ENCODE measurements at places on chromosomes 13 and 19.

- no peak for DNase-seq
Observed at GRCh38 chr19:38944981-38945506, 14.3 kb downstream of the MRPS12 start.

- no peak for DNase-seq
Observed at GRCh38 chr13:20968745-20969144, 66.2 kb upstream of the XPO4 start.

GRCh38 chr13:47647001-47647400 is 354.1 kb downstream of the SUCLA2 start:
- no peak for DNase-seq

GRCh38 chr13:100045355-100045754 is 43.5 kb upstream of the PCCA start:
- DNase-seq, result no peak

DNA sequence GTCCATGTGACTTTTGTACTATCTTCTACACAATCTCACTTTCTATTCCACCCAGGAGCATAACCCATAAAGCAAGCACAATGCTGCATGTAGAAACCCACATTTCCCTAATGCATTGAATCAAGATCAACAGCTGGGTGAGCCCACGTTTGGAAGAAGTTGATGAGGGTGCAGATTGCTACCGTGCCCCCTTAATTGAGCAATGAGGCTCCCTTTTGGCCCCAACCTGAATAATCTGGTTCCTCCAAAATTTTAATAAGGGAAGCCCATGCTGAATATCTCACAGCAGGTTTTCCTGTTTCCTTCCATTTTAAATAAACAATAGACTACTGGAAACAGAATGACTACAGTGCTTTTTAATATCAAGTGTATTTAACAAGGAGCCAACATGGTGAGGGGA is 403.6 kb upstream of the SGCG start:
- no peak for DNase-seq

- no peak for DNase-seq
Observed at GRCh38 chr13:32783067-32783466, 196.8 kb downstream of the PDS5B start.

DNA sequence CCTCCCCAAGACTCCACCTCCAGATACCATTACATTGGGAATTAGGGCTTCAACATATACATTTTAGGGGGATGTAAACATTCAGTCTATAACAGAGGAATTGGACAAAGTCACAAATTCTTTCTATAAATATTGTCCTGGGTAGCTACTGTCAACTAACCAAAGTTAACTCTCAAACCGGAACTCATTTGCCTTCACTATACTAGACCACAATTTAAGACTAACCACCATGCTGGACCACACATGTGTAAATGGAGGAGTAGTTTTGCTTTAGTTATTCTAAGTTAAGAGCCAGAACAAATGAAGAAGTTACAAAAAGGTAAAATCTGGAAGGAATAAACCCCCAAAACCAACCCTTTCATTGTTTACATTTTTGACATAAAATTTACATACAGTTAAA is 222.8 kb downstream of the NDFIP2 start:
- no peak for DNase-seq

DNA sequence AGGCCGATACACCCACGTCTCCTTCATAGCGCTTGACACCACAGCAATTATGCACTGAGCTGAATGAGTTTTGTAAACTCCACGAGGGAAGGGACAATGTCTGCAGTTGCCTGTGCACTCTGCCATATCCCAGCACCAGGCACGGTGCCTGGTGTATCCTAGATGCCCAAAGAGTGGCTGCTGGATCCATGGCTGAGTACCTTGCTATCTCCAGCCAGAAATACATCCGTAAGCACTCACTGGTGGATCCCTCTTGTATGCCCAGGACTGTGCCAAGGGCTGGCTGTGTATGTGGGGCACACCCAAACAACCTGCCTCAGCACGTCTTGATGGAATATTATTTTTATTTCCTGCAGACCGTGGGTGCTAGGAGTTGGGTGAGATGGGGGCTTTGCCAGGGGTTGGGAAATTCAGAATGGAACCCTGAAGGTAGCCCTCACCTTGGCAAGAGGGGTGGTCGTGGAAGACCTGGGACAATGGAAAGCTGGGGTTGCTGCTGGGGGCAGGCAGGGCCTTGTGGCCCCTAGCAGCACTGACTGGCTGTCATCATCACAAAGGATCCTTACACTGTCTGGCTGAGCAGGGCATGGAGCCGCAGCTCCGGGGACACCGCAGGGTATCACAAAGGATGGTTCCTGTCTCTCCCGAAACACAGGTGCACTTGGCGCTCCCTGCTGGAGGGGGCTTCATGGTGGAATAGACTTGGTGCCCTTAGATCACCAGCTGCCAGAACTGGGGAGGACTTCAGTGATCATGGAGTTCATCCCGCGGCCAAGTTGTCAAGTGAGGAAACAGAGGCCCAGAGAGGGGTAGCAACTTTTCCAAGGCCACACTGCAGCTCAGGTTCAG is 131.3 kb downstream of the URI1 start:
- no peak for DNase-seq

GRCh38 chr13:84641491-84641890 is 759.2 kb upstream of the SLITRK1 start:
- no peak for DNase-seq

DNA sequence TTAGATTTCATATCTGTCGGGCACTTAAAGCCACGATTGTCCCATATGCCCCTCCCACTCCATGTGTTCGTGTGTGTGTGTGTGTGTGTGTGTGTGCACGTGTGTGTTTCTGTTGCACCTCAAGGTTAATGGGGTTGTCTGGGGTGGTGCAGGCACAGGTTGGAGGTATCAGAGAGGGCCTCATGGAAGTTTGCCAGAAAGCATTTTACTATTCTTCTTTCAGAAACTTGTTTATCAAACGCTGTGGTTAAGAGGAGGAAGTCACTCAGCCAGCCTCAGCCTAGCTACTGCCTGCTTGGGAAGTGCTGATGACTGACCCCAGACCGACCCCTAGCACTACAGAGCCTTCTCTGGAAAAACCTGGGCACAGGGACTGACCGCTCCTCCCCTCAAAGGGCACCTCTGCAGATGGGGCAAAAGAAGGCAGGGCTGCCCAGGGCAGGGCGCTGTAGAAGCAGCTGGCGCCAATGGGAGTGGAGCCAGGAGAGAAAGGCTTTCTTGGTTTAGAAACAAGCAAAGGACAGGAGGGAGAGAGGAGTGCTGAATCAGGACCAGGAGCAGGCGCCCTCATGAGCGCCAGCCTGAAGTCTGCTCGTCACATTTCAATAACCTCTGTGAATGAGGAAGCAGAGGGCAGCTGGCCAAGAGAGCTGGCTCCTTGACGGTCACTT is 3.9 kb downstream of the SIAH3 start:
- no peak for DNase-seq

DNA sequence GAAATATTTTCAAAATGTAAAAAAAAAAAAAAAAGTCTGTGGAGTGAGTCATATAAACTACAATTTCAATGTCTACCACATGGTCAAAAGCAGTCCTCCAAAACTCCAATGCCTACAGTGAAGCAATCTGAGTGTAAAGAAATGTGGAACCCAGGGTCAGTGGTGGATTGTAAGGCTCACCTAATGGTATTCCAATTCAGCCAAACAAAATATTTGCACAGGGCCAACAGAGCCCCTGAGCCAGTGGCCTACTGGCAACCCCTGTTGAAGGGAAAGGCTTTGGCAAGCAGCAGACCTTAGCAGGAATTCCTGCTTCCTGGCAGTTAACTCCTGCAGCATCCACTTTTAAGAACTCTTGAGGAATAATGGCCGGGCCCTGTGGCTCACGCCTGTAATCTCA is 3.4 kb downstream of the DNMT1 start:
- DNase-seq, result peak; percentile 77

GRCh38 chr13:49240017-49240416 is 7.7 kb upstream of the CDADC1 start:
- DNase-seq, result no peak

- no peak for DNase-seq
Observed at GRCh38 chr19:18017275-18018083, 9.5 kb downstream of the ARRDC2 start.

- peak; percentile 95 for DNase-seq
Observed at GRCh38 chr13:113187263-113187669, 21.2 kb downstream of the PCID2 start.

GRCh38 chr19:33280351-33280921 is 21.9 kb downstream of the CEBPA start:
- DNase-seq, result no peak

GRCh38 chr13:27406178-27406939 is 18.1 kb upstream of the GTF3A start:
- no peak for DNase-seq

GRCh38 chr13:23449398-23450162 is 16.1 kb upstream of the SACS start:
- no peak for DNase-seq

GRCh38 chr13:98092888-98093287 is 50.0 kb upstream of the FARP1 start:
- no peak for DNase-seq

DNA sequence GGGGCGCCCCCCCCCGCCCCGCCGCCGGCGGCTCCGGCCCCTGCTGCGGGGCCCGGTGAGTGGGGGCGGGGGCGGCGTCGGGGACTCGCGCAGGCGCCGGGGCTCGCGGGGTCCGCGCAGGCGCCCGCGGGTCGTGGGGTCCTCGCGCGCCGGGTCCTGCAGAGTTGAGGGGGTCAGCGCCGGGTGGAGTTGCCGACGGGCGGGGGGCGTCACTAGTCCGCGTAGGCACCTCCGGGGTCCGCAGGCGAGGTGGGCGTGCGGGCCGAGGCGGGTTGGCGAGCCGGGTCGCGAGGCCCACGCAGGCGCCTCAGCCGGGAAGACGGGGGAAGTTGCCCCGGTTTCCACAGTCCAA is 365 bp downstream of the PPP6R1 start:
- no peak for DNase-seq

DNA sequence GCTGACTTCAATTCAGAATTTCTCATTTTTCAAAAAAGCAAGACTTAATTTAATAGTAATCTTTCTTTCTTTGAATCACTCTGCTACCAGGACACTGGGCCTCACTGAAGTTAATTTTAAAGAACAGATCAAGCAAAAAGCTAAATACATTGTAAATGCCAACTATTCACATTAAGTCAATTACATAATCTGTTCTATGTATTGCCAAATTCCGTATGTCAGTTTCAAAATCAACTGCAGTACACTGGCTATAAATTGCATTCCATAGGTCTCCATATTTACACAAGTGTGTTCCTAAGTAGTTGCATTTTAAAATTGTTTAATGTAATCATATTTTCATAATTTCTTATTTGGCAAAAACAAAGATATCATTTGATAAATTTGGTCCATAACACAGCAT is 10.1 kb downstream of the FOXO1 start:
- DNase-seq, result no peak

GRCh38 chr13:74251778-74252519 is 117.7 kb upstream of the KLF12 start:
- DNase-seq, result no peak

- no peak for DNase-seq
Observed at GRCh38 chr19:27676877-27677276, 1536.1 kb downstream of the UQCRFS1 start.

GRCh38 chr13:71838842-71839241 is 28.2 kb downstream of the DACH1 start:
- DNase-seq, result no peak

DNA sequence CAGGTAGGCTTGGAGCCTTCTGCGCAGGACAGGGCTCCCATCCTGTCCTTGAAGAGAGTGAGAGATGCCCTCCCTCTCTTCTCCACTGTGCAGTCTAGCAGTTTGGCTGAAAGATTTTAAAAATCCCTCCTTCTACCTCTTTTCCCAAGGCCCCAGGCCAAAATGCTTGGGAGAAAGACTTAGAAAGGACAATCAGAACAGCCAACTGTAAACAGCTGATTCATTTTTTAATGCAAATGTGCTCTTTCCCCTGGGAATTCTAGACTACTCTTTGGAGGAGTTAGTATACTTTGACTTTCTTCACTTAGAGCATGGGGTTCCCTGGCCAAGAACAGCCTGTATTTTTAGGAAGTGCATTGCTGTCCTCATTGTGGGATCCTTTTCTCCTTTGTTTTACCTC is 398.9 kb downstream of the GPC6 start:
- no peak for DNase-seq

DNA sequence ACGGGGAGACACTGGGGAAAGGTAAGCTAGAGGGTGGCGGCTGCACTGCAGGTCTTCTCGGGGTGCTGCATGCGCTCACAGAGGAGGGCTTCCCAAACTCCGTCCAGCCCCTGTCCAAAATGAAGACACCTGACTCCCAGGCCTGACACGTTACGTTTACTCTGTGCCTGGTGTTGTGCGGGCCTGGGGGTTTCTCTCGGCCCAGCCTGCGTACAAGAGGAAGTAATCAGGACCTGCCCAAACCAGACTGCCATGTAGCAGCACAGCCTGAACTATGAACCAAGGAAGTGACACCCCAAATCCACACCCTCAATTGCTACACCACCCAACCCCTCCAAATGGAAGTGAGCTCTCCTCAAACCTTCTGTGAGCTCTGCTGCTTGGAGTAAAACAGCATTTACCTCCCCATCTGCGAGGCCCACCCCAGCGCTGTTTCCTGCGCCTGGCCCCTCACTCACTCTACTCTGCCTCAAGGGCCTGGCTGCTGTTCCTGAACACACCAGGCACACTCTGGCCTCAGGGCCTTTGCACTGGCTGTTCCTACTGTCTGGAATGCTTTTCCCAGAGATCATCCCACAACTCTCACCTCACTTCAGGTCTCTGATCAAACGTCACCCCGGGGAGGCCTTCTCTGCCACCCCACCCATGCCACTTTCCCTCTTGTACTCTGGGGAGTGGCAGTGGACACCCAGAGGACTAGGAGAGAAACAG is 3.0 kb downstream of the HSPBP1 start:
- no peak for DNase-seq

DNA sequence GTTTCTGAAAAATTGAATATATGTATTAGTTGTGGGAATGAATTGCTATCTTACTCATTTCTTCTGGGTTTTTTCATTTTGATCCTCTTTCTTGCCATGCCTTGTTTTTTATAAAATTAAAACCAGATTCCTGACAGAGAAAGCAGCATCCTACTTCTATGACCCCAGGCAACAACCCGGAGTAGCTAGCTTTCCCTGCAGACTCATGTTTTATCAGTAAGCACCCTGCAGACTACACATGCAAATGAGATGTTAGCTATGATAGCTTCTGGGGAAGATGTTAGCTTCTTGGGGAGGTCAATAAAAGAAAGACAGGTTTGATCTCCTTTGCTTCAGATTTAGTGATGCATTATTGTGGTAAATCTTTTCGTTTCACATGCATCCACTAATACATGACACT is 1598.6 kb downstream of the SLITRK5 start:
- DNase-seq, result no peak

DNA sequence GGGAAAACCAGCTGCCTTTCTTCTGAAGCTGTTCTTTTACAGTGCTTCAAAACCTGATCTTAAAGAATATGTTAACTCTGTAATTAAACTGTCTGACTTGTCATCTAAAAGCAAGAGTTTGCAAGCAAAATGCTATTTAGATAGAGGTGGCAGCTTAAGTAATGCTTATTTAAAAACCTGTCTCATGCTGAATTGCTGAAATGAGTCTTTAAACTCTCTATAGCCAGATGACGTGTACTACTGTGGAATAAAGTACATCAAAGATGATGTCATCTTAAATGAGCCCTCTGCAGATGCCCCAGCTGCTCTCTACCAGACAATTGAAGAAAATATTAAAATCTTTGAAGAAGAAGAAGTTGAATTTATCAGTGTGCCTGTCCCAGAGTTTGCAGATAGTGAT is 22.9 kb downstream of the ITM2B start:
- no peak for DNase-seq

Data from AG09319 (cell line).